Fibroblast of pulmonary artery (primary cell): ENCODE measurements at places on chromosomes 7 and 10.

DNA sequence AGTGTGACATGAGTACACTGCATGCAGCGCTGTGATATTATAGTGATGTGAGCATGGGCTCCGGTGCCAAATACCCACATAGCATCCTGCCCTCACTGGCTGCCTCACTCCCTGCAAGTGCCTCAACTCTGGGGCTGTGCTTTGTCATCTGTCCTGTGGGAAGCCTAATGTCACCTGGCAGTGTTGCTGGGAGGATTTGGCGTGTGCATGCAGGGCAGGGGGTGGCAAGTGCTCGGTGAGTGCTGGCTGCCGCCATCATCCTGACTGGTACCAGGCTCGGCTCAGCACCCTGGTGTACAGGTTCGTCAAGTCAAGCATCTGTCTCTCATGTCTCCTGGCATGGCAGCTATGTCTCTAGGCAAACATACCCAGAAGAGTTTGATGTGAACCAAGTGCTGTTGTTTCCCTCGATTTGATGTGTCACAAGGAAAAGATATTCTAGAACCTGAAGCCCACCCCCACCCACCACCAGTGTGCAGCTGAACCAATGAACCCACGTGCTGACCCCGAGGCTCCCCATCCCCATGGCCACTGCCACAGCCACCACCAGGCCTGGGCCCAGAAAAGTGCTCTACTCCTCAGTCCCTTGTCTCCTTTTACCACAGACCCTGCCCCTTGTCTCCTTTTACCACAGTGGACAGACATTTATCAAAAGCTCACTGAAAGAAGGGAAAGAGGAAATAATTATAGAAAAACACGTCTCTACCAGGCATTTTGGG lies 135.8 kb downstream of the MAPK8 start:
- DNase-seq = no peak

DNA sequence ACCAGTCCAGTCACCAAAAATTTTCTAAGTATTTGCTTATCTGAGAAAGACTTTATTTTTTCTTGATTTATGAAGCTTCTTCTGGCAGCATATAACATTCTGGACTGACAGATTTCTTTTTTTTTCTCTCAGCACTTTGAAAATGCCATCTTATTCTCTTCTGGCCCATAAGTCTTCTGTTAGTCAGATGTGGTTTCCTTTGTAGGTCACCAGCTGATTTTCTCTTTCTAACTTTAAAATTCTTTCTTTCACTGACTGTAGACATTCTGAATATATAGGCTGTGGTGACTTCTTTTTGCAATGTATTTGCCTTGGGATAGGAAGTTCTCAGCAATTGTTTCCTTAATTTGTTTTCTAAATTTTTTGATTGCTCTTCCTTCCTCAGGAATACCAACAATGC lies 172.5 kb downstream of the CCDC7 start:
- DNase-seq = no peak

DNA sequence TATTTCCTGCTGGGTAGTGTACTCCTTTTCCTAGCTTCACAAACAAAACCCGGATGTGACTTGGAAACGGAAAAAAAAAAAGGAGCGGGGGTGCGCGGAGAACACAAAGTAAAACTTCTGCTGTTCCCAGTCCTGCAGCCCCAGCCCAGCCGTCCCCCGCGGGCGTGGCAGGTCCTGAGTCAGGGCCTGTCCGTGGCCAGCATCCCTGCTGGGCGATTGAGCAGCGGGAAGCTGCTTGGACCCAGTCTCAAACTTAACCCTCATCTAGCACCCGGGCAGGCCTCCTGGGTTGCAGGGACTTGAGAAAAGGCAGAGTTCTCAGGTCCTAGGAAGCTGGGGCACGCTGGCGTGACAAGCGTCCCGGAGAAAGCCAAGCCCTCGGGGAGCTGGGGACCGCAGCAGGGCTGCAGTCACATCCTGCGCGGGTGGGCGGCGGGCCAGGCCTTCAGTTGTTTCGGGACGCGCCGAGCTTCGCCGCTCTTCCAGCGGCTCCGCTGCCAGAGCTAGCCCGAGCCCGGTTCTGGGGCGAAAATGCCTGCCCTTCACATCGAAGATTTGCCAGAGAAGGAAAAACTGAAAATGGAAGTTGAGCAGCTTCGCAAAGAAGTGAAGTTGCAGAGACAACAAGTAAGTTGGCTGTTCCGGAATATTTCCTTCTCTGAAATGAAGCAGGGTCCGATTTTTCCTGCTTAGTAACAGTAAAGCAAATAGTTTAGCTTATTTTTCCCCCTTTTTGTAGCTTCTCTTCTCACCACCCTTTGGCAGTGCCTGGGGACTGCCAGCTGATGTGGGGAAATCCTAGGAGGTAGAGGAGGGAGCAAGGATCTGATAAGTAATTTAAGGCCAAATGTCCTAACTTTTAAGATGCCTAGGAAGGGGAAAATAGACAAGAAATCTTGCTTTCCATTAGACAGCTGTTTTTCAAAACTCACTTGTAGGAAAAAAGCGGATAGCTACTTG lies at the start of gene GNG11:
Gene GNG11, plus strand, starts transcription at position 129 of the 960 bp plus-strand sequence. Its CDS starts 403 bp downstream, at position 532.
- DNase-seq = peak; percentile 90

DNA sequence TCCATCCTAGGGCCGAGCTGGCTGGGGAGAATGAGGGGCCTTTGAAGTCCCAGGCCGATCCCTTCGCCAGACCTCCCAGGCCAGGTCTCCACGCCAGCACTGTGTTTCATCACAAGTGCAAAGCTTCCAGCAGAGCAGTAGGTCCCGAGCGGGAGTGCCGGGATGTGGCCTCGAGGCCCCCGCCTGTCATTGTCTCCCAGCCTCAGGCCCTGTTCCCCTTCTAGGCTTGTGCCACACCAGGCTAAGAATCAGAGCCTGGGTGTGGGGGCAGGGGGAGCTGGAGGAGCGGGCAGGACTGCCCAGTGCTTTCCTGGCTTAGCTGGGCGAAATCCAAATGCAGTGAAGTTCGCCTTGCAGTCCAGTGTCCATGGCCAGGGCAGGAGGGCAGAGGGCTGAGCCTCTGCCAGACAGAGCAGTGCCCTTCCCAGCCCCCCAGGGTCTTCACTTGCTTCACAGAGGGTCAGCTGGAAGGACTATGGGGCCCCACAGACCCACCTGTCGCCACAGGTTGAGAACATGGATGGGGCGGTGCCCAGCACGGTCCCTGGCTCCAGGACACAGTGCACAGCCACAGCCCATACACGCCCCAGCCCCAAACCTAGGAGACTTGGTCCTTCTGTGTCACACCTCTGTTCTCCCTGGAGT lies 20.2 kb upstream of the PFKFB3 start:
- no peak for DNase-seq
